Breast epithelium (tissue), 4 donors: ENCODE measurements at places on chromosomes 3 and 15.

DNA sequence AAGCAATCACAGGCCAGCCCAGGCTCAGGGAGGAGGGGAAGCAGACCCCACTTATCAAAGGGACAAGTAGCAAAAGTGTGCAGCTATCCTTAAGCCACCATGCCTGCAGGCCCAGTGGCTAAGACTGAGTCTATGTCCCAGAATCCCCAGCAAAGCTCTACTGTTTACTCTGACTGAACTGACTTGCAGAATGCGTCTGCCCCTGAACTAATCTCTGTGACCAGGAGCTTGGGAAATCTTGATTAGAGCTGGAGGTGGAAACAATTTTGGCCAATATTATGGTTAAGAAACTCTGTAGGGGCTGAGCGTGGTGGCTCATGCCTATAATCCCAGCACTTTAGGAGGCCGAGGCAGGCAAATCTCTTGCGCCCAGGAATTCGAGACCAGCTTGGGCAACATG, 22.6 kb downstream of the DPH3 start:
- no peak for DNase-seq

GRCh38 chr3:85432081-85432480, 473.3 kb downstream of the CADM2 start:
- no peak for DNase-seq

DNA sequence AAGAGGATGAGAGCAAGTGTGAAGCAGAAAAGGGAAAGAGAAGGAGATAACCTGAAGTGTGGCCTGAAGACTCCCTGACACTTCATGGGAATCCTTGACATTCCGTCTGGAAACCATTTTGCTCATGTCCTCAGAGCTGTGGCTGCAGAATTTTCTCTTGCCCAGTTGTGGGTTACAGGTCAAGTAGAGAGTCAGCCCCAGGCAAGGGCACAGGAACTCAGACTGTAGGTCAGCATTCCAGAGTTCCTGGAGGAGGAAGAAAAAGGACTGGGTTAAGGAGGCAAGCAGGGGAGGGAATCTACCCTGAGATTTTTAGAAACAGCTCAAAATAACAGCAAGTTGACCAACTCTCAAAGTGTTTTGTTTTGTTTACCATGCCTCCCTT, 4.1 kb upstream of the THSD4 start:
- DNase-seq = no peak

- no peak for DNase-seq
These were observed 12.4 kb downstream of the APOD start for GRCh38 chr3:195571361-195571760.

- DNase-seq = no peak
These were observed 21.3 kb upstream of the TEX9 start for GRCh38 chr15:56343879-56344278.

DNA sequence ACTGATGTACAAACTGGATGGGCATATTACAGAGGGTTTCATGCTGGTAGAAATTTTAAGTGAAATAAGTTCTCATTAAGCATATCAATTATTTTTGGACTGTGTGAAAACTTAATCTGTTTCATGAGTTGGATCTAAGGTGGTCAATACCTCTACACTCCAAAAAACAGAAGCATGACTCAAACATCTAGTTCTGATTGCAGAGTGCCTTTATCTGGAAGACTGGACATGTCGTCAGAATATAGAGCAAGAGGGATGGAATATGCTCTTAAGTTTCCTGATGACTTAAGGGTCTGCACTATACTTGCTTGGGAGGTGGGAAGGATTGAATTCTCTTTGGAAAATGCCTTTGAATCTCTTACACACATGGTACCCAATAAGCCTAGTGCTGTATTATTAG, 138.3 kb downstream of the LPP start:
- DNase-seq = no peak
